AG10803 (cell line): ENCODE measurements at places on chromosomes 16 and 17.

DNA sequence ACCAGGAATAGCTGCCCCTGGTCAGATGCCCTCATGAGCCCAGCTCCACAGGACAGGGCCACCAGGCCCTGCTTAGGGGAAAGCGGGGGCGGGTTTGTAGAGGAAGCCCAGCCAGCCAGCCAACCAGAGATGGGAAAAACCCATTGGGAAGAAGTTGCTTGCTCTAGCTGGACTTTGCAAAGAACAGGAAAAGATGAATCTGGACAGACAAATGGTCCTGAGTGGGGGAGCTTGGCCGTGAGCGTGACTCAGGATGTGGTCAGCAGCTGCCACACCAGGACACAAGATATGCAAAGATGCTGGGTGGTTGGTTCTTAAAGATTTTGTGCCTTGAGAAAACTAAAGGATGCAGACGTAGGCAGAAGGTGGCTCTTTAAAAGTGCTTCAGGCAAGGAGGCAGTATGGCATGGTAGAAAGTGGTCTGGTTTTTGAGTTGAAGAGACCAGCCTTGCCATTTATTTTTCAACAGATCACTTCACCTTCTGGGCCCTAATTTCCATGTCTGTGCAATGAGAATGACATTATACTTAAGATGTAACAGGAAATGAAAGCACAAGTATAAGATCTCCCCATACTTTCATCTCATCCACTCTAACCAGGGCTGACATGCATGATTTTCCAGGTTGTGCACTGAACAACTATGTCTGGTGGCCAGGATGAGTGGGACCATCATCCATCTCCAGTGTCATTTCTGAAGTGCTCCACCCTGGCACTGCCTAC lies 27.8 kb upstream of the HEATR6 start:
- peak; percentile 66 for DNase-seq

GRCh38 chr17:76268991-76269981 lies 4.1 kb downstream of the UBALD2 start:
- no peak for DNase-seq

- DNase-seq: peak; percentile 6
Observed at GRCh38 chr17:69485901-69486643, 71.6 kb downstream of the MAP2K6 start.

DNA sequence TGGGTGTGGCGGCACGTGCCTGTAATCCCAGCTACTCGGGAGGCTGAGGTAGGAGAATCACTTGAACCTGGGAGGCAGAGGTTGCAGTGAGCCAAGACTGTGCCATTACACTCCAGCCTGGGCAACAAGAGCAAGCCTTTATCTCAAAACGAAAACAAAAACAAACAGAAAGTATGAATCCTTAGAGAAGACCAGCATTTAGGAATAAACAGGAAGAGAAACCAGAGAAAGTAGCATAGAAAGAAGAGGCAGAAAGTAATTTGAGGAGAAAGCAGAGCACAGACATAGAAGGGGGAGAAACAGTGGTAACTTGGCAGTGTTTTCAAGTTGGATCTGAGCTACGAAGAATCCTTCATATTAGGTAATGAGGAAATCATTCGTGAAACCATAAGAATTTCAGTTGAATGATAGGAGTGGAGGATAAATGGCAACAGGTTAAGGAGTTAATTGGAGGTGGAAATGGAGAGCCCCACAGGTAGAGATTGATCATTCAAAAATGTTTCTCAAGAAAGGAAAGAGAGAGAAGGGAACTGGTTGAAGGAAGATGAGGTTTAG lies 9.7 kb upstream of the CCL2 start:
- DNase-seq: no peak

DNA sequence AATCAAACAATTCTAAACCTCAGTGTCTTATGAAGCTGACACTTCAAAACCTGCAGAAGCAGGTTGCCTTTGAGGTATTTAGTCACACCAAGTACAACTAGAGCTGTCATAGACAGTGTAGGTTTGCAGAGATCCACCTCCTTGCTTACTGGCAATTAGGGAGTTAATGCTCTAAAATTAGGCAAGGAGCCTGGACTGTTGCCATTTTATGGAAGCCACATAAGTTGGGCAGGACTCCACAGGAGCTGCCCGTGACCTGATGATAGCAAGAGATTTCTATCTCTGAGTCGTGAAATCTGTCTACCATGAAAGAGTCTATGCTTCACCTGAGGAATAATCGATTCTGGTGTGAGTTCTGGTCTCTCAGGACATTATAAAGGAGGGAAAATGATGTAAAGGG lies 8.9 kb downstream of the EME1 start:
- DNase-seq: peak; percentile 35

GRCh38 chr16:50924759-50925545 lies 183.1 kb downstream of the CYLD start:
- no peak for DNase-seq

GRCh38 chr16:11692171-11692570 lies 23.9 kb downstream of the SNN start:
- no peak for DNase-seq

- DNase-seq: no peak
Observed at GRCh38 chr17:36127911-36128310, 24.3 kb downstream of the CCL4 start.

DNA sequence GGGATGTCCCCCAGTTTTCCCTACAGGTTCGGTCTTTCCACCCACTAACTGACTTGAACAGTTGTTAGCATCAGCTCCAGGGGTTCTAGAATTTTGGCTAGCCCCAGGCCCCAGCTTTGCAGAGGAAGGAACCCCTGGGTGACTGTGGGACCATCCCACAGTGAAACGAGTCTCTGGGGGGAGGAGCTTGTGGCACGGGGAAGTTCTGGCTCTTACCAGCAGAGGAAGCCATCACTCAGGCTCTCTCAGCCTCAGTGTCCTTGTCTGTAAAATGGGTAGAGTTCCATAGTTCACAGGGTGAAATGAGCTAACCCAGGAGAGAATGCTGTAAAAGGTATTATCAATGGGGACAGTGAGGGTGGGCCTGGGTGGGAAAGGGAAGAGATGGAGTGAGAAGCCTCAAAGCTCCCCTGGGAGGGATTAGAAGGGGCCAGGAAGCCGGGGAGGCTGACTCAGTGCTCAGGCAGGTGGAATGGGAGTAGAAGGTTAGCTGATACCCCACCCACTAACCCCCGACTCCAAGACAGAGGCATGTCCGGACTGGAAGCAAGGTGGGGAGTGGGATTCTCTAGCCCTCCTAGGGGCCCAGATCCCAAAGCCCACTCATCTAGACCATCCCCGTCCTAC lies 30.9 kb upstream of the CDC42EP4 start:
- peak; percentile 65 for DNase-seq

DNA sequence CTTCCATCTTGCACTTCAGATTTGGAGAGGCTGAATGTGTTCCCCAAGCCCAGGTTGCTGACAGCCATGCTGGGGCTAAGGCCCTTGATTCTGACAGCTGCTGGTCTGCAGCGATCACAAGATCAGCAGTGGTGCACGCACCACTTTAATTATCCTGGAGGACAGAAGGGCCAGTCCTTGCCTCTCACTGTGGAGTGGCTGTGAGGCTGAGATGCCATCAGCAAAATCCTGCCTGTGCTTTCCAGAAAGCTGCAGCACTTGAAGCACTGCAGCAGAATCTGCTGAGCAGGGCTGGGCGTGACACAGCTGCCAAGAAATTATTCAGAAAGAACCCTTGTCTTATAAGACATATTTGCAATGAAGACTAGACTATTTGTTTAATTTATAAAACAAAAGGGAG lies 37.1 kb downstream of the NUP93 start:
- no peak for DNase-seq

DNA sequence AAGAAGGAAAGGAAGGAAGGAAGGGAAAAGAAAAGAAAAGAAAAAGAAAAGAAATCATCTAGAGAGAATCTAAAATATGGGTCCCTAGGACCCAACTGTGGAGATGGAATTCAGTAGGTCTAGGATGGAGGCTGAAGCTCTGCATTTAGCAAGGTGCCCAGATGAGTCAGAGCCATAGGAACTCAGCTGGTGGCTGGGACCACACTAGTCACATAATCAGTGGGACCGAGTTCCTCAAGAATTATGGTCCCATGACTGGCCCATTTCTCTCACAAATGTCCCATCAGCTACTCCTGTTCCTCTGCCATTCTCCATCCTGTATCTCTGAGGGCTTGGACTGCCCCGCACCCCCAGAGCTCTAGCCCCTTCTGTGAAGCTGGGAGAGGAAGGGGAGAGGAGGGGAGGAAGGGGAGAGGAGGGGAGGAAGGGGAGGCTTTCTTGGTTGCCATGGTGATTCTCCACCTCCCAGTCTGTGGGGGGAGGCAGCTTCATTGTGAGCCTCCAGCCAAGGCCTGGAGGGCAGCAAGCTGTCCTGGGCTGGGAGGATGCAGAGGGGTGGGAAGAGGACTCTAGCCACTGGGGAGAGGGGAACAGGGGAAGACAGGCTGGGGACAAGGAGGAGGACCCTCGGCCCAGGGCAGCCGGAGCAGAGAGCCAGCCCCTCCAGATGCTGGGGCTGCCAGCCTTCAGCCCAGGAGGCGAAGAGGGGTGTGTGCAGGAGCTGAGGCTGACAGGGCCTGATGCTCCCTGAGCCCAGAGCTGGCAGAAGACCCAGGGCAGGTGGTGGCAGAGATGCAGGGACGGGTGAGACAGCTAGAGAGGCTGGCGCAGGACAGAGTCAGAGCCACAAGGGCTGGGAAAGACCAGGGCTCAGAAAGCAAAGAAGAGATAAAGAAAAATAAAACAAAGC lies 37.8 kb upstream of the LHX1 start:
- no peak for DNase-seq

GRCh38 chr16:10081201-10081940 lies 100.9 kb downstream of the GRIN2A start:
- DNase-seq: no peak

DNA sequence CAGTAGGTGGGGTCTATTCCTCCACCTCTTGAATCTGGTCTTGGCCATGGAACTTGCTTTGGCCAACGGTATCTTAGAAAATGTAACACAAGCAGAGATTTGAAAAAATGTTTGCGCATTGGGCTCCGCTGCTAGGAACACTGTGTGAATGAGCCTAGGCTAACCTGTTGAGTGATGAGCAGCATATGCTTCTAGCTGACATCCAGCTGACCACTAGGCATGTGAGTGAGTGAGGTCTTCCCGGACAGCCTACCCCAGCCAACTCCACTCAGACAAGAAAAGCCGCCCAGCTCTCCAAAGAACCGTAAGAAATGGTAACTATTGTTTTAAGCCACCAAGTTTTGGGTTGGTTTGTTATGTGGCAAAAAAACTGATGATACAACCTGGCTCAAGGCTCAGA lies 31.4 kb upstream of the BCO1 start:
- no peak for DNase-seq

GRCh38 chr16:24784121-24784520 lies 54.7 kb downstream of the TNRC6A start:
- DNase-seq: no peak

DNA sequence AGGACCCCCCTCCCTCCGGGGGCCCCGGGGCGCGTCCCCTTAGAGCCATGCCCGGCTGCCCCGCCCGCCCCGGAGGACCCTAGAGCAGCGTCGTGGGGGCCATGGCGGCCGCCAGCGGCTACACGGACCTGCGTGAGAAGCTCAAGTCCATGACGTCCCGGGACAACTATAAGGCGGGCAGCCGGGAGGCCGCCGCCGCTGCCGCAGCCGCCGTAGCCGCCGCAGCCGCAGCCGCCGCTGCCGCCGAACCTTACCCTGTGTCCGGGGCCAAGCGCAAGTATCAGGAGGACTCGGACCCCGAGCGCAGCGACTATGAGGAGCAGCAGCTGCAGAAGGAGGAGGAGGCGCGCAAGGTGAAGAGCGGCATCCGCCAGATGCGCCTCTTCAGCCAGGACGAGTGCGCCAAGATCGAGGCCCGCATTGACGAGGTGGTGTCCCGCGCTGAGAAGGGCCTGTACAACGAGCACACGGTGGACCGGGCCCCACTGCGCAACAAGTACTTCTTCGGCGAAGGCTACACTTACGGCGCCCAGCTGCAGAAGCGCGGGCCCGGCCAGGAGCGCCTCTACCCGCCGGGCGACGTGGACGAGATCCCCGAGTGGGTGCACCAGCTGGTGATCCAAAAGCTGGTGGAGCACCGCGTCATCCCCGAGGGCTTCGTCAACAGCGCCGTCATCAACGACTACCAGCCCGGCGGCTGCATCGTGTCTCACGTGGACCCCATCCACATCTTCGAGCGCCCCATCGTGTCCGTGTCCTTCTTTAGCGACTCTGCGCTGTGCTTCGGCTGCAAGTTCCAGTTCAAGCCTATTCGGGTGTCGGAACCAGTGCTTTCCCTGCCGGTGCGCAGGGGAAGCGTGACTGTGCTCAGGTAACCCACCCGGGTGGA lies 759 bp downstream of the ALKBH5 start:
- peak; percentile 42 for DNase-seq

GRCh38 chr16:66476328-66477027 lies 49.4 kb downstream of the BEAN1 start:
- no peak for DNase-seq

- DNase-seq: no peak
Observed at GRCh38 chr16:13697568-13697967, 222.4 kb upstream of the ERCC4 start.

DNA sequence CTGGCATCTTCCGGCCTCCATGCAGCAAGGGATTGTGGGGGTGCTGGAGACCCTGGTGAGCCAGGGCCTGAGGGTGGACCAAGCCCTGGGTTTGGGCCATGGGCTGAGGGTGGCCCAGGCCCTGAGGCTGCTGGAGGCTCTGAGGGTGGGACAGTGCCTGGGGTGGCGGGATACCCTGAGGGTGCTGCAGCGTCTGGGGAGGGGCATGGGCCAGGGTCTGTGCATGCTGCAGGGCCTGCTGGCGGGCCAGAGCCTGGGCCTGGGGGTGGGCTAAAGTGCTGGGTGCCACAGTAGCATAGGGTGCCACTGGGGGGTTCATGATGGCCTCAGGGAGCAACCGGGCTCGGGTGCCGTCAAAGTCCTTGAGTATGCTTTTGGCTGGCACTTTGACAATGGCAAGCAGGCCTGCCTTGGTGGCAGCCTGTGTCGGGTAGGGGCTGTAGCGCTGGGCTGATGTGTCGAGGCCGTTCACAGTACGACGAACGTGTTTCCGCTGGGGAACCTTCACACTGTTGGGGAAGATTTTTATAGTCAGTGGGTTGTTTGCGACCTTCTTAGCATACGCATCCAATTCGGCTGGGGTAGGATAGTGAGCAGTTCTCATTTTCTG lies 15.6 kb downstream of the TRAF4 start:
- no peak for DNase-seq
